ENCODE measurements at places on chromosomes 16 and 17.

DNA sequence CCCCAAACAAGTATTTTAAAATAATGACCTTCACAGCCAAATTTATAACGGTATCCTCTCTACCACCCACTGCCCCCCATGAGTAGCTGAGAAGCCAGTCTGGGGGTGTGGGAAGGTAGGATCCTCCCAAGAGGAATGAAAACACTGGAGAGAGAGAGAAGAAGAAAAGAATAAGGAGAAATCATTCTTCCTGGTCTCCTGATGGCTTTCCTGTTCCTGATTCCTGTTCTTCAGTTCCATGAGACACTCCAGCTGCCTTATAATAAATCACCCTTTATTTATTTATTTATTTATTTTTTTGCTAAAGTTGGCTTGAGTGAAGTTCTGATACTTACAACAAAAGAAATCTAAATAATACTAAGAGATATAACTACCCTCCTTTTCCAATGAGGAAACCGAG is 56.4 kb upstream of the FAM20A start:
- no peak for DNase-seq

DNA sequence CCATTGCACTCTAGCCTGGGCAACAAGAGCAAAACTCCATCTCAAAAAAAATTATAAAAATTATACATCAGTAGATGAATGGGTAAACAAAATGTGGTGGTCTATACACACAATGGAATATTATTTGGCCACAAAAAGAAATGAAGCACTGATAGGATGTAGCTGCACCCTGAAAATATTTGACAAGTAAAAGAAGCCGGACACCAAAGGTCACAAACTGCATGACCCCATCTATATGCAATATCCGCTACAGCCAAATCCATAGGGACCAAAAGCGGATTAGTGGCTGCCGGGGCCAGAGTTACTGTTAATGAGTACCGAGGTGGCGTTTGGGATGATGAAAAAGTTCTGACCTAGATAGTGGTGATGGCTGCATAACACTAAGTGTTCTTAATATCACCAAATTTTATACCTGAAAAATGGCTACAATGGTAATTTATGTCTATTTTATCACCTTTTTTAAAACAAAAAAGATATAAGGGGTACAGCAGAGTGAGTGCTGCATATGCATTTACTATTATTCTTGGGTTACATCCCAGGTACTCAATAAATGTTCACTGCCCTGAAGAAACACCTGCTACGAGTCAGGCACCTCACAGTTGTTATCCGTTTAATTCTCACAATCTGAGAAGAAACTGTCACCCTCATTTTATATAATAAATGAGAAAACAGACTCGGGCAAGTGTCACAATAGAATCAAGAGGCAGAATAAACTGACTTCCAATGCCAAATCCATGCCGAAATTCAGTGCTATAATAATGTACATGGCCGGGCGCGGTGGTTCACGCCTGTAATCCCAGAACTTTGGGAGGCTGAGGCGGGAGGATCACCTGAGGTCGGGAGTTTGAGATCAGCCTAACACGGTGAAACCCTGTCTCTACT is 807 bp upstream of the HBQ1 start:
- no peak for DNase-seq

GRCh38 chr16:31487720-31488467 is 5.0 kb downstream of the SLC5A2 start:
- DNase-seq: no peak

DNA sequence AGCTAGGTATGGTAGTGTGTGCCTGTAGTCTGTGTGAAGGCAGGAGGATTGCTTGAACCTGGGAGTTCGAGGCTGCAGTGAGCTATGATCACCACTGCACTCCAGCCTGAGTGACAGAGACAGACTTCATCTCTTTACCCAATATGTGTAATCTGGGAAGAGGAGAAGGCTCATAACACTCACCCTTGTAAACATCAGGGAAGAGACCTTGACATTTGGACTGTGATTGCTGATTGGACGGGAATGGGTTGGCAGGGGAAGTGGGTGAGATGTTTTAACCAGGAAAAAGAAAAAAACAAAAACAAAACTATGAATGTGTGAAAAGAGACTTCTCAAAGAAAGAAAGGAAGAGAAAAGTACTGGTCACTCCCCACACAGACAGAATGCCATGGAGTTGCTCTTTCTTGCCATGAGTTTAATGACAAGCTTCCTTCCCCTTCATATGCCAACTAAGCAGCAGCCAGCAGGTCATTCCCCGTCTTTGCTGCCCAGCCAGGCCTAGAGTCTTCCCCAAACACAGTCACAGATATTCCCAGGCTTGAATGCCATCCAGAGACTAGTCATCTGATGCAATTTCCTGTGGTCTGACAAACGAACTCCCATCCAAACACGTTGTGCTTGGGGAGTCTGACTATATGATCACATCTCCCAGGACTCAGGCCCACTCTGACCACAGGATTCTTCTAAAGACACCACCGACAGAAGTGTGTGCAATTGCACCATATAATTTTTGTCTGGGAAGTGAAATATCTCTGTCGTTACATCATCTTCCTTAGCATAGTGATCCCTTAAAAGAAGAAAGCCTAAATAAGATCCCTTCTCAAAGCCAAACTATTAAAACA is 3.6 kb upstream of the XAF1 start:
- DNase-seq: no peak

GRCh38 chr17:74737299-74738050 is 419 bp downstream of the RAB37 start:
- no peak for DNase-seq

GRCh38 chr16:48318630-48319029 is 66.6 kb downstream of the SIAH1 start:
- DNase-seq: no peak

GRCh38 chr16:14505846-14506245 is 124.2 kb downstream of the PARN start:
- no peak for DNase-seq
